ENCODE measurements at places on chromosomes 16 and 17.

GRCh38 chr16:71540-72401 is 660 bp downstream of the RHBDF1 start:
- peak; percentile 57 for DNase-seq

GRCh38 chr17:5585836-5586521 is 1.7 kb upstream of the NLRP1 start:
- peak; percentile 44 for DNase-seq

DNA sequence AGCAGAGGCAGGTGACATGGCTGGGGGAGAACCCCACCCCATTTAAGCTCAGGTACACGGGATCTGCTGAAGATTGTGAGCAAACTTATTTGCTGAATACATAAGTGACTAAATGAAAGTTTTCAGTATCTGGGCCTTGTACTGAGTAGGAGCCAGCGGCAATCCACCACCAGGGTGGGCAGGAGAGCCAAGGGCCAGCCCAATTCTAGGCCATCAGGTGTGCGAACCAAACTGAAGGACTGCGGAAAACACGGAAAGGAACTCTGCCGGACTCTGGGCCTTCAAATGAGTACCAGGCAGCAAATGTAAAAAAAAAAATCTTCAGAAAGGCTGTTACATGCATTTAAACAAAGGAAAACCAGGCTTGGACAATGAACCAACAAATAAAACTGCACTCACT is 19.7 kb downstream of the ARHGAP17 start:
- DNase-seq: no peak

DNA sequence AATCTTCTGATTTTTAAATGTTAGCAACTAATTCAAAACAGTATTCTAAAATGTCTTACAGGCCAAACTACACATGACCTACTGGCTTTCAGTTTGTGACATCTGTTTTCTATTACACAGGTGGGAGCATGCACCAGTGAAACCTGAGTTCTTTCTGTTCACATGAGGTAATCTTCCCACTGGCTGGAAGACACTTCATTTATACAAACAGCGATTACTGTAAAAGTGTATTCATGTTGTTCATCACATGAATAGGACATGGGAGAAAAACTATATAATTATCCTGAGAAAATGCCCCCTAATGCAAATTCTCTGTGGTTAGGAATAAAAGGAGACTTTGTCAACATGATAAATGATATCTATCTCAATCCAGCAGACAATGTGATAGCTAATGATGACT is 11.1 kb upstream of the PIK3R5 start:
- no peak for DNase-seq

- no peak for DNase-seq
Observed at GRCh38 chr17:8018436-8018835, 16.0 kb downstream of the GUCY2D start.

Measured in choroid plexus epithelial cell (primary cell).